ENCODE measurements at places on chromosomes 7 and 10.

DNA sequence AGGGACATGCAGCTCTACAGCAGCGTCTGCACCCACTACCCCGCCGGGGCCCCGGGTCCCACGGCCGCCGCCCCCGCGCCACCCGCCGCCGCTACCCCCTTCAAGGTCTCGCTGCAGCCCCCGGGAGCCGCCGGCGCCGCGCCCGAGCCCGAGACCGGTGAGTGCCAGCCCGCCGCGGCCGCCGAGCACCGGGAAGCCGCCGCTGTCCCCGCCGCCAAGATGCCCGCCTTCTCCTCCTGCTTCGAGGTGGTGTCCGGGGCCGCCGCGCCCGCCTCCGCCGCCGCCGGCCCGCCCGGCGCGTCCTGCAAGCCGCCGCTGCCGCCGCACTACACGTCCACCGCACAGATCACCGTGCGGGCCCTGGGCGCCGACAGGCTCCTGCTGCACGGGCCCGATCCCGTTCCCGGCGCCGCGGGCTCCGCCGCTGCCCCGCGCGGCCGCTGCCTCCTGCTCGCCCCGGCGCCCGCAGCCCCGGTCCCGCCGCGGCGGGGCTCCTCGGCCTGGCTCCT, 631 bp downstream of the OTUD1 start:
- DNase-seq: no peak

DNA sequence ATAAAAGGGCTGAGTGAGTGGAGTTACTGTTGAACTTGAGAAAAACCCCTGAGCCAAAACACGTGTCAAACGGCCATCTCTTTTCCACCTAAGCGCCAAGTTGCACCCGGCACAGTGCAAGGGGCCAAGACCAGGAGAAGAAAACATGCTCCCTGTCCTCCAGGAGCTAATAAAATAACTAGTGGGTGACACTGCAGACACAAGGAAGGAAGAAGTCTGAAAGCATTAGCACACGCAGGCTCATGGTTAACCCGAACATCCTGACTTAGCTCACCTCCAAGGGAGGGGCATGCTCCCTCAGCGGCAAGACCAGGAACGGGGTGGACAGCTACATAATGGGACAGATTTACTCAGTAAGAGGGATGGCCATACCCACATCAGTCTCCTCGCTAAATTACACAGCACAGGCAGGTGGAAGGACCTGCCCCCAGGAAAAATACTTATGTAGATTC, 65.0 kb downstream of the PIP4K2A start:
- no peak for DNase-seq

- DNase-seq: no peak
These were observed 3.1 kb upstream of the KIAA1217 start for GRCh38 chr10:24205821-24206220.

GRCh38 chr7:106367018-106367420, 82.2 kb upstream of the NAMPT start:
- no peak for DNase-seq

GRCh38 chr7:84142726-84143125, 51.9 kb downstream of the SEMA3A start:
- DNase-seq: no peak

- DNase-seq: no peak
These were observed 433.6 kb downstream of the NRG3 start for GRCh38 chr10:82308641-82309040.

GRCh38 chr7:100686822-100687211, 7.2 kb downstream of the GIGYF1 start:
- peak; percentile 13 for DNase-seq

DNA sequence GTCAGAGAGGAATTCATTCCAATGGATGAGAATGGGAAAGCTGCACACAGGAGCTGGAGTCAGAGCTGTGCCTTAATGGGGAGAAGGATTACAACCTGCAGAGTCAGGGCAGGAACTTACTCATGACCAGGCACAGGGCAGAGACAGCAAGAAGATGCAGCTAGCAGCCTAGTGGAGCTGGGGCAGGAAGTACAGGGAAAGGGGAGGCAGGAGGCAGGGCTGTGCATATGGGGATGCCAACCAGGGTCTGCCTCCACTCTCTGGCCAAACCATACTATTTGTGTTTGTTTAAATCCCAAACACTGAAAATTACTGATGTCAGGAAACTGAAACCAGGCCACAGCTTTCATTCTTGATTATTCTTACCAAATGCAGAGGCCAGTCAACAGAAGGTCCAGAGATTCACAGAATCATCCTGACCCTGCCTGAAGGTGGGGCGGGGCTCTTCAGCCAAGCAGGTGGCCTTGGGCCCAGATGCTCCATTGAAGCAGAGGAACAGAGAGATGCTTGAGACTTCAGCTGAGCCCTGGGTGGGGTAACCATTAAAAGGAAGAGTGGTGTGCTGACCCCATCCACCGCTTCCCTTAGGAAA, 461.9 kb downstream of the KCNMA1 start:
- DNase-seq: no peak

DNA sequence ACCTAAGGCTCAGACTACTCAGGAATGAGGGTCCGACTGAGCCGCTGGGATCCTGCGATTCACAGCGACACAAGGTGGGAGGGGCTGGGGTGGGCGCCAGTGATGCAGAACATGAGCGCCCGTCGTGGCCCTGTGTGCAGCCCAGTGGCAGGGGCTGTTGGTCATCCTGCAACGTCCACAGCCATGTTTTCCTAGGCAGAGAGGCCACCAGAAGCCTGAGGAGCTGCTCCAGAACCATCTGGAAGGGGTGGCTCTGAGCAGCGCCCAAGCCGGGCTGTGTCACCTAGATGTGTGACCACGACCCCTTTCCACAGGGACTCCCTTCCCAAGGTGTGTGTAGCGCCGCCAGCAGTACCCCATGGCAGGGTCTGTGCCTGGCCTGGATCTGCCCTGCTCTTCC, 24.5 kb downstream of the DPYSL4 start:
- no peak for DNase-seq

DNA sequence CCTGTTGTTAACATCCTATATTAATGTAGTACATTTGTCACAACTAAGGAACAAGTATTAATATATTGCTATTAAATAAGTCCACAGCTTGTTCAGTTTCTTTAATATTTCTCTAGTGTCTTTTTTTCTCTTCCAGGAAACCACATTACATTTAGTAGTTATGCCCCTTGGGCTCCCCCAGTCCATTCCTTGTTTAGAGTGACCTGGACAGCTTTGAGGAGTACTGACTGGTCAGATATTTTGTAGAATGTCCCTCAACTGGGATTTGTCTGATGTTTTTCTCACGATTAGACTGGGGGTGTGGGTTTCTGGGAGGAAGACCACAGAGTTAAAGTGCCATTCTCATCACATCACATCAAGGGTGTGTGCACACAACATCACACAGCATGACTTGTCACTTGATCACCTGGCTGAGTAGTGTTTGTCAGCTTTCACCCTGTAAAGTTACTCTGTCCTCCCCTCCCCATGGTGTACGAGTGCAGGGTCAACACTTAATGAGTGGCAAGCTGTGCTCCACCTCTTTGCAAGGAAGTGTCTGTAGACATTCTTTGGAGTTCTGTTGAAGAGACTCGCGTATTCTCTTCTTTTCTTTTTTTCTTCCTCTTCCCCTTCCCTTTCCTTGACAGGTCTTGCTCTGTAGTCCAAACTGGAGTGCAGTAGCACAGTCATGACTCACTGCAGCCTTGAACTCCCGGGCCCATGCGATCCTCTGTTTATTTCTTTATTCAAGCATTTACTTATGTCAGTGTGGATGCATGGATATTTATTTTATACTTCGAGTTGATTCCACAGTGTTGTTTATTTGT, 10.2 kb downstream of the LMTK2 start:
- no peak for DNase-seq

Measured in GM12892 (cell line).